ENCODE measurements at places on chromosomes 5 and 9.

GRCh38 chr9:95491543-95492320 lies 25.0 kb downstream of the PTCH1 start:
- no peak for DNase-seq

DNA sequence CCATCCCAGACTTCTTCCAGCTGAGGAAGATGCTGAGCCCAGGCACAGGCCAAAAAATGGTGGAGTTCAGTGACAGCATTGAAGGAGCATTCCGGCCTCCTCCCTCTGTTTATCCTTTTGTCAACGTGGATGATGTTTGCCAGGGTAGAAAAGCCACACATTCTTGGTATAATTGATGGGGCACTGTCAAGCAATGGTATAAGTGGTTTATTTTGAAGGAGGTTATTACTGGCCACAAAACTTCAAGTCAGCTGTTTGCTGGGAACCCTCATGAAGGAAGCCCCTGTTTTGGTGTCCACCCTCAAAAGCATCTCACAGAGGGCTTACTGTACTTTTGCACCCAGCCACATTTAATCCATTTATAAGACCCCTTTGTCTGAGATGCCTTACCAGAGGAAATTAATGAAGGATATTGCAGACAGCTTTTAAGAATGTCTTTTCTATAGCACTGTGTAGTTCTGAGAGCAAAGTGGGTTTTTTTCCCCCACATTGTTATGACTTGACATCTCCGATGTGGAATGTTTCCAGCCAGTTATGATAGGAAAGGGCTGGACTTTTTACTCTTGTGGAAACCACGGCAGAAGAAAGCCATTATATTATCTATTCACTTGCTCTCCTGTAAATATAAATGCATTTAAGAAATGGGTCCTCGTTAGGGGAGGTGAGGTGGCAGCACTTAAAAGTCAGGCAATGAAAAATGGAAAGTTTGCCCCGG lies 95.5 kb upstream of the SPATA31D4 start:
- DNase-seq = peak; percentile 50

GRCh38 chr9:3708751-3709150 lies 182.9 kb upstream of the RFX3 start:
- DNase-seq = peak; percentile 8

GRCh38 chr5:134549714-134550113 lies 24.2 kb downstream of the JADE2 start:
- DNase-seq = no peak

- DNase-seq = peak; percentile 44
These were observed 9.8 kb downstream of the LURAP1L start for GRCh38 chr9:12784461-12785259.

DNA sequence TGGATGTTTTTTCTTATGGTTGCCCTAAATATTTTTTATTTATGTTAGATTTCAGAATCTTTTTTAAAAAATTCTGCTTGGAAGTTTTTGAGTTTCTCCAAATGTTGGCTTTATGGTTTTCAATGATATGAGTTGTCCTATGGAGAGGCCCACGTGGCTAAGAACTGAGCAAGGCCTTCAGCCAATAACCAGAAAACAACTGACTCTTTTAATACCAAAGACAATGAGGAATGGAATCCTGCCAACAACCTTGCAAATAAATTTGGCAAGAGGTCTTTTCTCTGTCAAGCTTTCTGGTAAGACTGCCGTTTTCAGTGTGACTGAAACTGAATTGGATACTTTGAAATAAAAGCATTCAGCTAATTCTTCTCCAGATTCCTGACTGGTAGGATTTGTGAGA lies 1740.1 kb upstream of the WWC1 start:
- DNase-seq = no peak

GRCh38 chr9:37480759-37481158 lies 5.0 kb upstream of the POLR1E start:
- no peak for DNase-seq

DNA sequence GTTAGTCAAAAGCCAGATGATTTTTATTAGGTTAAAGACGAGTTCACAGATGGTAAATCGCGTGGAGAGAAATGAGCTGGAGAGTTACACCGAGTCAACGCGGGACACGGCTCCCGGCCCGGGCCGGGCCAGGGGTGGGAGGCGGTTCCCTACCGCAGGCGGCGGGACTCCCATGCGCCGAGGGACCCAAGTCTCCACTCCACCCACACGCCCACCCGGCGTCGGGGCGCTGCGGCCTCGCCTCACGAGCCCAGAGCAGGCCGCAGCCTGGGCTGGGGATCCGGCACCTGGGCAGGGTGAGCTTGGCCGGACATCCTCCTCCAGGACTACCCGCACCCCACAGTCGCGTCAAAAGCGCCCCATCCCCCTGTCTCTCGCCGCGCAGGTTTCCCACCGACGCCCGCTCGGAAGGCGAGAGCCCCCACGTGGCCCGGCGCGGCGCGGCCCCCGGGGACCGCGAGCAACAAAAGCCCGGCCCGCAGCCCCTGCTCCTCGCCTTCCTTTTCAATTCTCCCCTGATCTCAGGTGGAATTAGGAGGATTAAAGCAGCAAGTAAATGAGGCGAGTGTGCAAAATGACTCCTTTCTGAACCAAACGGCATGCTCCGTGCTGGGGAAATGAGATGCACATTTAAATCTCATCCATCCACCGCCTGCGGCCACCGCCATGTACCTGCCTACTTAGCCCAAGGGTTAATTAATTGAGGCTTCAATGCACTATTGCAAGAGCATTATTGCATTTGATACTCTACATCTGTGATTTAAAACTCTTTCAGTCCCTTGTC lies 196.5 kb upstream of the TBCA start:
- DNase-seq = no peak

DNA sequence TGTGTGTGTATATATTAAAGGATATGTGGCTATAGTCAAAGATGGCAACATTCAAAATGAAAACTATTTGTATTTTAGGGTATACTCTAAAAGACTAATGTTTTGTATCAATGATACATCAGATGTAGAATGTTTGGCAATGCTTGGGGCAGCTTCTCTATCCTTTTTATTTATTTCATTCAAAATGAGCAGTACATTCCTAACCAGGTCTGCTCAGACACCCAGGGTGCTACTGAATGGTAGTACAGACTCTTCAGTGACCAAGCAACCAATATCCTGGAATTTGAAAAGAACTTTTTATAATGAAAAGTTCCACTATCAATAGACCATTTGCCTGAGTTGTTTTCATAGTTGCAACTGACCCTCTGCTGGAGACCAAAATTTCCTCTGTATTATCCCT lies 23.9 kb downstream of the MEGF9 start:
- no peak for DNase-seq

GRCh38 chr5:53303105-53303504 lies 177.3 kb upstream of the FST start:
- DNase-seq = no peak
